ENCODE measurements at places on chromosomes 3 and 15.

DNA sequence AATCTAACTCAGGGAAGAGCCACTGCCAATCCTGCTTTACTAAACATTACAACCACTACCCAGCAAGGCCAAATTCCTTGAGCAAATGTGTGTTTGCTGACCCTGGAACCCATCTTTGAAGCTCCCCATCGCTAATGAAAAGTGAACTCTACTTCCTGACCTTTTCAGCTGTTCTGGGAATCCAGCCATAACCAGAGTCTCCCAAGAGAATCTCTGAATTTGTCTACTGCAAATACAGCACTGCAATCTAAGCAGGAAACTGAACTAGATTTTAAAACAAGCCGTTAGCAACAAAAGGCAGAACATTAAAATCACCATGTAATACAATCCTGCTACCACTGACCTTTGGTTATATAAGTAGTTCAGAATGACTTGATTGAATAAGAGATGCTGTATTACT, 309.2 kb downstream of the MAGI1 start:
- H3K4me3 ChIP-seq = no peak overlapping the region
- DNase-seq = no peak
- peaks cover 11% of the 10 kb centered on the region for H3K4me1 ChIP-seq
- H3K27me3 ChIP-seq = no peaks in the 10 kb centered on the region

GRCh38 chr3:12392101-12392878, 92.0 kb upstream of the TSEN2 start:
- no peak overlapping the region for H3K4me3 ChIP-seq
- H3K27ac ChIP-seq = no peak overlapping the region
- H3K36me3 ChIP-seq = no peaks in the 10 kb centered on the region
- H3K27me3 ChIP-seq = peaks cover 9% of the 10 kb centered on the region
- DNase-seq = no peak

DNA sequence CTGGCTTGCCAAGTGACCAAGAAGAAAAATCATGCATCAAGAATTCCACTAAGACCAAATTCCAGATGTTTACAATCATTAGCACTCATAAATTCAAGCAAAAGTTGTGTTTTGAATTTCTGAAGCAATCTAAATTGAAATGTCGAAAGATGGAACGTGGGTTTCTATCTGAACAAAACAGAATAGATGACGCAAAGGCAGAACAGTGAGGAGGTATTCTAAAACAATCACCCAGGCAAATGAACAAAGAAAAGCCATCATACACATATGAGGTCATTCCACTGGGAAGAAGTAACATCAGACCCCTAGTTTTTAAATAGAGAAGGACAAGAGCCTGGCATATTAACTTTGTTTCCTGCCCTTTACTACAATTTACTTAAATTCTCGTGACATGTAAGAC, 58.0 kb downstream of the MCF2L2 start:
- H3K4me3 ChIP-seq = no peak overlapping the region
- no peak for DNase-seq
- H3K27ac ChIP-seq = peak overlapping the region; percentile 81
- no peaks in the 10 kb centered on the region for H3K4me1 ChIP-seq

DNA sequence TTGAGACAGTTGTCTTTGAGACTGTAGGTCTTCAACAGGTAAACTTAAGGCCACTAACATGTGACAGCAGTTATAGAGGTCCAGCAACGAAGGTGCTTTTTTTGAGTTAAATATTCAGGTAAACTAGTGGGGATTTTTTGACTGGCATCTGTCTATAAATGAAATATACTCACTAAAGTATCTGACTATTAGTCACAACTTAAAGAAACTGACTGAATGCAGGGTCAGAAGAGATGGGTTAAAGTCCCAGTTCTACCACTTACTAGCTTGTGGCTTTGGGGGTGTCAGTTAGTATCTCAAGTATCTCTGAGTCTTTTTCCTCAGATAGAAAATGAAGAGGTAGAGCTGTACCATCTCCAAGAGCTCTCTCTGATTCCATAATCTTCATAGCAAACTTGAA, 18.0 kb downstream of the MIX23 start:
- no peak overlapping the region for H3K27ac ChIP-seq
- no peaks in the 10 kb centered on the region for H3K27me3 ChIP-seq
- no peak for DNase-seq
- no peak overlapping the region for H3K4me3 ChIP-seq

DNA sequence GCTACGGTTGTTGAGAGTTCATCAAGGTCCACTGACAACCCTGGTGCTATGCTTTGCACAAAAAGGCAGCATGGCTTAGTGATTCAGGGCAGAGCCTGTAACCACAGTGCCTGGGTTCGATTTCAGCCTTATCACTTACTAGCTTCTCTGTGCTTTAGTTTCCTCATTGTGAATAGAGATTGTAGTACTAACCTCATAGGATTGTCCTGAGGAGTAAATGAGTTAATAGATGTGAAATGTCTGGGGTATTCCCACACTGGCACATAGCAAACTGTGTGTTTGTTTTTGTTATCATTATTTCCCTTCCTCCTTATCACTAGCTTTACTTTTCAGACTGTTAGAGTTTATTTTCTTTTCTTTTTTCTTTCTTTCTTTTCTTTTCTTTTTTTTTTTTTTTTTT, 16.3 kb downstream of the CRTAP start:
- H3K4me1 ChIP-seq = no peaks in the 10 kb centered on the region
- H3K4me3 ChIP-seq = no peak overlapping the region
- DNase-seq = no peak

DNA sequence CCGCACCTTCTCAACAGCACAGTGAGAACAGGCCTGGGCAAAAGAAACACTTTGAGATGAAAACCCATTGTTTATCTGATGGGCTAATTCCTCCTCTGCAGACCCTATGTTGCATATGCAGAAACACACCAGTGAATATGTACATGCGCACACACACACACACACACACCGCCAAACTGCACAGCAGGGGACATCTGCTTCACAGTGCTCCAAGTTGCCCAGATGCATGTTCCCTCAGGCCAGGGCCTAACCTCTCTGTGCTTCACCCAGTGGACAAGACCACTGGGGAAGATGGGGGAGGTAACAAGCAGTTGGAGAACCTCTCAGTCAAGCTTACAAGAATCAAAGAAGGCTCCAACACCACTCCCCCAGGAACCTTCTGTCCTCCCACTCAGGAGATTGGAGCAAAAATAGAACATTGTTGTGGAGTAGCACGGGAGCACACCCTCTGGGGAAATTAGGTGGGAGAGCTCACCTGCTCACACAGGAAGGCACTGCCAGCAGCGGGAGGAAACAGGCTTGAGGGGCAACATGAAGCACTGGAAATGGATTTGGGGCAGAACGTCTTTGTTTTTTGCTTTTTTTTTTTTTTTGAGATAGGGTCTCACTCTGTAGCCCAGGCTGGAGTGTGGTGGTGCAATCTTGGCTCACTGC, 13.0 kb downstream of the HCN4 start:
- H3K4me3 ChIP-seq = no peak overlapping the region
- no peaks in the 10 kb centered on the region for H3K36me3 ChIP-seq
- H3K4me1 ChIP-seq = no peaks in the 10 kb centered on the region
- H3K27me3 ChIP-seq = peaks cover 5% of the 10 kb centered on the region
- DNase-seq = no peak
- H3K27ac ChIP-seq = no peak overlapping the region

DNA sequence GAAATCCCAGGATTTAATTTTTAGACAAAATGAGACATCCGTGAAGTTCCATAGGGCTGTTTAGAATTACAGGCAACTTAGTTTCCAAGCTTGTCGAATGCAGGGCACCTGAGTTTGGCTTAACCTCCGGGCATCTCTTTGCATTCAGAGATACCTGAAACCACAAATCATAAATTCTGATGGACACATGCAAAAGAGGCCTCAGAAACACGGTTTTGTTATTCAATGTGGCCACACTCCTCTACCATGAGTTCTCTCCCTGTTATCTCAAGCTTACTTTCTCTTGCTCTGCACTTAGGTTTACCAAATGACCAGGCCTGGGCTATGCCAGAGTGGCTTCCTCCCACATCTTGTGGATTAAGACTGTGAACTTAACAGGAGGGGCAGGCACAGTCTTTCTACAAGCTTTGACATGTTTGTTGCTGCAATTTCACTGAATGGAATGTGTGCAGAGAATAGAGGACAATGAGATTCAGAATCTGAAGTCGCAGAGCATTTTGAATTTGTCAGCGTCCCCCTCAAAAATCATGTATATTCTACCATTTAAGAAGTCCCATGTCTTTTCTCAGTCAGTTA, 137.7 kb downstream of the TPRG1 start:
- no peak overlapping the region for H3K4me3 ChIP-seq
- no peak overlapping the region for H3K27ac ChIP-seq
